ENCODE measurements at places on chromosomes 12 and 14.

GRCh38 chr12:83538361-83538965, 851.8 kb downstream of the TMTC2 start:
- DNase-seq = no peak

DNA sequence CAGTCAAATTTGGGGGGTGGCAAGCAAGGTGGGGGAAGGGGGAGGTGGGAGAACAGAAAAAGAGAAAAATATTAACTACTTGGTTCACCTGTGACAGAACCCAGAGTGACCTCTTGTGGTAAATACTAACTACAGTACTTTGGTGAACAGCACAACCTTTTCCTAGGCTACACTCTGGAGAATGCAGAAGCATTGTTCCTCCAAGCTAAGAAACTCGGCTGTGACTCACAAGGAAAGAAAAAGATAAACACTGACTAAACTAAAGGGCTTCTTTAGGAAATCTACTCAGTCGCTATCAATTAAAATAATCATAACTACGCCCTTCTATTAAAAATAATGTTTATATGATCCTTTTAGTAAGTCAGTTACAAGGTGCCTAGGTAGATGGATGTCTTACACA, 5.4 kb downstream of the KCNH5 start:
- DNase-seq = no peak

DNA sequence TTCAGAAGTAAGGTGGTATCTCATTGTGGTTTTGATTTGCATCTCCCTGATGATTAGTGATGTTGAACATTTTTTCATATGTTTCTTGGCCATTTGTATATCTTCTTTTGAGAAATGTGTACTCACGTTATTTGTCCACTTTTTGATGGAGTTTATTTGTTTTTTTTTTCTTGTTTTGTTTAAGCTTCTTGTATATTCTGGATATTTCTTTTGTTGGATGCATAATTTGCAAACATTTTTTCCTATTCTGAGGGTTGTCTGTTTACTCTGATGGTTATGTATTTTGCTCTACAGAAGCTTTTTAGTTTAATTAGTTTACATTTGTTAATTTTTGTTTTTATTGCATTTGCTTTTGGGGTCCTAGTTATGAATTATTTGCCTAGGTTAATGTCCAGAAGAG, 927.4 kb upstream of the LRFN5 start:
- no peak for DNase-seq

- no peak for DNase-seq
Measured at GRCh38 chr12:118237052-118237665, 101.2 kb downstream of the PEBP1 start.

GRCh38 chr12:109967383-109968031, 28.7 kb downstream of the GIT2 start:
- no peak for DNase-seq

DNA sequence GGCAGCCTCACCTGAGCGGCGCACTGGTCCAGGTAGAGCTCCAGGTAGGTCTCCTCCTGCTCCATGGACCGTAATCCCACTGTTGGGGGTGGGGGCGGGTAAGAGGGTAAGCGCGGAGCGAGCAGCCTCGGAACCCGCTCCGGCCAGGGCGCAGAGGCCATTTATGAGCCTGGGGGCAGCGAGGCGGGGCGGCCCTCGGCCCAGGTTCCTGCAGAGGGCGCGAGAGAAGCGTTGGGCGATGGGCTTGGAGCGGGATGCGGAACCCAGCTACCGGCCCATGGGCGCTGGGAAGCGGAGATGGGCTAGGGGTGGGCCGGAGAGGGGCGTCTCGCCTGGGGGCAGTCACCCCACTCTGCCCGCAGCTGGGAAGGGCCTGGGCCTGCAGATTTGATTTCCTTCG, at the start of gene TBPL2:
TBPL2 (minus strand) TSS at position 232 of the 400 bp plus-strand sequence; CDS start at position 65, 167 bp downstream.
- DNase-seq = no peak

GRCh38 chr12:47803191-47803875, 16.4 kb downstream of the HDAC7 start:
- no peak for DNase-seq

DNA sequence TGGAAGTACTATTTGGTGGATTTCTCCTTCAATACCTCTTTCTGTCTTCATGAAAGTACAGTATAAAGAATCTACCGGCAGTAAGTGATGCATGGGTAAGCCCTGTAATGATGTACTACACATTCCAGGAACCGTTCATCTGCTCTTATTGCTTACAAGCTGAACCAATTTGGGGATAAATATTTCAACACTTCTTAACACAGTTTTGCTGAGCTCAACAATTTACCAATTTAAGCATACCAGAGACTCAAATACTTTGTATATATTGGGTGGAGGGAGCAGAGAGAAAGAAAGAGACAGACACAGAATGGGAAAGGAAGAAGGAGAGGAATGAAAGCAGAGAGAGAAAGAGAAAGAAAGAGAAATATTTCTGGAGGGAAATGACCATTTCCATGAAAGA, 821.1 kb upstream of the FLRT2 start:
- DNase-seq = no peak

DNA sequence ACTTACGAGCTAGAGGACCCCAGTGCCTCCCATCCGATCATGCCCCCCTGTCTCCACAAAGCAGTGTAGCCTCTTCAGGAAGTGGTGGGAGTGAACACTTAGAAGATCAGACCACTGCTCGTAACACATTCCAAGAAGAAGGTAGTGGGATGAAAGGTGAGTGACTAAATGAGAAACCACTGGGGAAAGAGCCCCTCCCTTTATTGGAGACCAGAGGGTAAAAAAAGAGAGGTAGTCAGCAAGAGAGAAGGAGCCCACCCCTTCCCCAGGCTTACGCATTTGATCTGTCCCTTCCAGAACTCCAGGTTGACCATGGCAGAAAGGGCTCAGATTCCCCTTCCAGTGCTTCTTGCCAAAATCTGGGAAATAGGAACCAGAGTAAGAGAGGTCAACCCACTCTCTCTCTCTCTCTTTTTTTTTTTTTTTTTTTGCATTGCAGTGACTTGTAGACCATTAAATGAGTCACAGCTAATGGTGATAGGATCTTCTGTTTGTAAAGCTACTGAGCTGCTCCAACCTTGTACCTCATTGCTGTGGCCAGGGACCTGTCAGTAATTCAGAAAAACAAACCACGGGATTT, 165.4 kb downstream of the GCH1 start:
- no peak for DNase-seq

- no peak for DNase-seq
Measured at GRCh38 chr14:31388687-31389413, 31.5 kb downstream of the HEATR5A start.

GRCh38 chr14:104702106-104702505, 12.7 kb downstream of the INF2 start:
- no peak for DNase-seq

- no peak for DNase-seq
Measured at GRCh38 chr12:49537231-49537751, 1.5 kb upstream of the KCNH3 start.

DNA sequence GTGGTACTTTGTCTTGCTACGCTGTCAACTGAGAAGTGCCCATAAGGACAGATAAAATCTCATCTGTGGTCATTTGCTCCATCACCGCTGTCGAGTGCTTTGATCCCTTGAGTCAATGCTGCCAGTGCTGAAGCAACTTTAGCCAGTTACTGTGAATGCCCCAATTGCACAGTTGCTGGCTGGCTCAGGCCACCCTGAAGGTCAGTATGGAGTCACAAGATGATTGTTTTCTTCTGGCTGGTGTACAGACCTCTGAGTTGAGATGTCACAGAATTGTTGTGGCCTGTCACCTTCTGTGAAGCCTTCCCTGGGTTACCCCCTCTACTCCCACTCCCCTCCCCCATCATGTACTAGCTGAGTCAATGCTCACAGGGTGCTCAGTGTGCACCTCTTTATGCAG, 92.9 kb downstream of the PELI2 start:
- no peak for DNase-seq

DNA sequence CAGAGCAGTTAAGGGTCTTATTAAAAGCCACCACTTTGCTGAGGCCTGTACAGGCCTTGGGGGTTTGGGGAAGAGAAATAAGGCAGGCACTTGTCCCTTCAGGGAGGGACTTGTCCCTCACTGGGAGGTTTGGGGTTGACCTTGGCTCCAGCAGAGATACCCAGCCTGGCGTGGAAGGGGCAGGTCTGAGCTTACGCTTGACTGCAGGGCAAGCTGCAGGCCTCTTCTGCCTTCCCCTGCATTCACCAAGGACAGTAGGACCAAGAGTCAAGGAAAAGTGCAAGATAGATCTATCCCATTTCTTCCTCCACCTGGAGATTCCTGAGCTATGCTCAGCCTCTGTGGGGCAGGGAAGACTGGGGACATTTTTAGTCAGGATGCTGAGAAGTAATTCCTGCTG, 154.3 kb downstream of the SMOC1 start:
- no peak for DNase-seq

DNA sequence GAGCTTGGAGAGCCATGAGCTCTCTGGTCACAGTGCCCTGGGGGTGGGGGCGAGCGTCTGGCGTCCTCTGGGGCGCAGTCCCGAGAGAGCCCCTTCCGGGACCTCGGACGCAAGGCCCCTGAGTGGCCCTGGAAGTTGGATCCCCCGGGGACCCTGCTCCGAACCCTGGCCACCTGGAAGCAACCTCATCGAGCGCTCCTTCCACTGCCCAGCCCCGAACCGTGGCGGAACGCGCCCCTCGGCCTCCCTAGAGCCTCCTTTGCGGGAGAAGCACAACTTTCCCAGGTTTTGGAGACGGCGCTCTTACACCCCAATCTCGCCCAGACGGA, 1.2 kb downstream of the NOS1 start:
- no peak for DNase-seq

DNA sequence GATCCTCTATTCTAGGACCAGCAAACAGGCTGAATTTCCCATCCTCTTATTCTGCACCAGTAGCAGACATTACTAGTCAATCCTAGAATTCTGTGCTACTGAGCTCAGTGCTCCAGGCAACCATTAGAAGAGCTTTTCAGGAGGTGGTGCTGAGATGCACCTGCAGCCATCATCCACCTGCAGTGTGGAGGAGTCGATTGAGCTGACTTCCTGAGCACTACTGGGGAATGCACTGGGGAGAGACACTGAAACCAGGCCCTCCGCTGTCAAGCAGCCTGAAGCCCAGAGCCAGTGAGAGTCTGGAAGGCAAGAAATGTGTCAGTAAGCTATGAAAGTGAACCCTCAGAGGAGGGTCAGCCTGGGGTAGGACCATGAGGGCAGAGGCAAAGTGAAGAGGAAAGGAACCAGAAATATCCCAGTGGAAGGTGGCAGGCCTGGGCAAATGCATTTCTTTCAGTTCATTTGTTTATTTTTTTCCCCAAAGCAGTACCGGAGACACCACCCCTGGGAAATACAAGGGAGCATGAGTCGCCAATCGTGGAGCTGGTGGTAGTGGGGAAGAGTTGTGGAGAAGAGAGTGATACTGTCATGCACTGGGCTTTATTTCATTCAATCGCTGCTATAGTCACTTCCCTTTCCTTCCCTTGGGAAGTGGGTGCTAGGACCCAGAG, 23.0 kb upstream of the SERPINA4 start:
- DNase-seq = no peak

DNA sequence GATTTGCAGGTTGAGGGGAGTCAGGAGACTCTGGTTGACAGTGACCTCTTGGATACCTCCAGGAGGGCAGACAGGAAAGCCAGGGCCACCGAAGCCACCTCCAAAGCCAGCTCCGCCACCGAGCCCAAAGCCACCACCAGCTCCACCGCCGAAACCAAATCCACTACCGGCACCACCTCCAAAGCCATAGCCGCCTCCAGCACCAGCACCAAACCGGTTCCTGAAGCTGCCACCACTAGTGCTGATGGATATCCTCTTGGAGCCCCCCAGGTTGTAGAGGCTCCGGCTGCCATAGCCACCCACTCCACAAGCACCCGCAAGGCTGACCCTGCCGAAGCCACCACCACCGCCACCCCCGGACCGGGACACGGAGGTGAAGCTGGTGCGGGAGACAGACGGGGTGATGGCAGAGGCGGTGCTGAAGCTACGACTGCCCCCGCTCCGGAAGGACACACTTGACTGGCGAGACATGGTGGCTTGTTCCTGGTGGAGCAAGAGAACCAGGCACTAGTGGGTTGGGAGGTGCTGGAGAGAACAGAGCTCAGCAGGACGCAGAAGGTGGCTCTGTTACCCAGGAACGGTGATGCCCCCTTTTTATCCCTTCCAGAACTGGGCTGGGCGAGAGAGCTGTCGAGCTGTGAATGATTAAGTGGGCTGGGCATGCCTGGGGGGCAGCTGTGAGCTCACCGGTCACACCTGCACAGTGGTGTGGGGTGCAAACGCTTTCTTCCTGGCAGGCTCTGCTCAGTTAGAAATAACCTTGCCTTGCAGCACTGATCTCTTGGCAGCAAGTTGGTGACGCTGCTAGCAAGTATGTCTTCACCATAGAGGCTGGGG, at the start of gene KRT5:
KRT5 (minus strand) TSS at position 569 of the 837 bp plus-strand sequence; CDS start at position 471, 98 bp downstream.
- DNase-seq = no peak

- no peak for DNase-seq
Measured at GRCh38 chr14:103030741-103031565, 26.4 kb downstream of the CDC42BPB start.

GRCh38 chr12:100591979-100592378, 18.5 kb downstream of the GAS2L3 start:
- DNase-seq = no peak

- no peak for DNase-seq
Measured at GRCh38 chr12:90589956-90590355, 365.0 kb downstream of the CCER1 start.

GRCh38 chr12:106892075-106892474, 63.6 kb upstream of the TMEM263 start:
- no peak for DNase-seq

DNA sequence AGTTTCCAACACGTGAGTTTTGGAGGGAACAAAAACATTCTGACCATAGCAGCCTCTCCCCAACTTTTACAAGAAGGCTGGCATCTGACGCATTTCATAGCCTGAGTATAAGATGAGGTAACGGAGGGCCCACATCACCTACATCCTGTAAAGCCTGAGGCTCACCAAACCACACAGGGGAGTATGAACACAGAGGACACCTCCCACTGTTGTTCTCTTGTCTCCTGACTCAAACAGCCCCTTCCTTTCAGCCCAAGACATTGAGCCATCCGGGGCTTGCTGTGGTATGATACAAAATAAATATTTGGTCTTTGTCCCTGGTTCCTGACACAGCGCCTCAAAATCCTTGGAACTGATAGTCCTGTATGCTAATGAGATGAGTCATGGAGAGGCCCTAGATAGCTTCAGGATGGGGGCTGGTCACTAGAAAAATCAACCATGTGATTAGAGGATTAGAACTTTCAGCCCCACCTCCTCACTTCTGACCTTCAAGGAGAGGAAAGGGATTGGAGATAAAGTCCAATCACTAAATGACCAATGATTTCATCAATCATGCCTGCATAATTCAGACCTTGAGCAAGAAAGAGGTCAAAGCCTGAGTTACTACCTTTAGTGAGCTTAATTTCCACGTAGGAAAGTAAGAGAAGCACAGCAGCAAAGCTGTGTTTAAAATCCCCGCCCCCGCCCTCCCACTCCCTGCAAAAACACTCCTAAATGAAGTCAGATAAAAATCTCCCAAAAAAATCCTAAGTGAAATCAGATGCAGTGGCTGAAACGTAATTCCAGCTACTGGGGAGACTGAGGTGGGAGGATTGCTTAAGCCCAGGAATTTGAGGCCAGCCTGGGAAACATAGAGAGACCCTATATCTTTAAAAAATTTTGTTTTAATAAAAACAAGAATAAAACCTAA, 236.4 kb downstream of the PCNX1 start:
- DNase-seq = peak; percentile 4

- DNase-seq = no peak
Measured at GRCh38 chr14:104143521-104144452, 5.4 kb downstream of the KIF26A start.

Measured in activated naive CD8-positive, alpha-beta T cell treated with anti-CD3 and anti-CD28 coated beads, Interleukin-2, amount 50 U/mL, for 16 hours (primary cell).